ENCODE measurements at places on chromosomes 4 and X. TPM values are rescaled to one million over a fixed set of nuclear protein-coding genes. Genes with fewer than 3 reads are reported as not detected.

The FGF5 gene
- not detected for total RNA-seq

- no peaks in the 10 kb centered on the region for H3K27me3 ChIP-seq
- H3K4me3 ChIP-seq = no peak overlapping the region
- DNase-seq = no peak
- H3K4me1 ChIP-seq = no peaks in the 10 kb centered on the region
Observed at GRCh38 chr4:45317276-45317675, 590.9 kb upstream of the GNPDA2 start.

DNA sequence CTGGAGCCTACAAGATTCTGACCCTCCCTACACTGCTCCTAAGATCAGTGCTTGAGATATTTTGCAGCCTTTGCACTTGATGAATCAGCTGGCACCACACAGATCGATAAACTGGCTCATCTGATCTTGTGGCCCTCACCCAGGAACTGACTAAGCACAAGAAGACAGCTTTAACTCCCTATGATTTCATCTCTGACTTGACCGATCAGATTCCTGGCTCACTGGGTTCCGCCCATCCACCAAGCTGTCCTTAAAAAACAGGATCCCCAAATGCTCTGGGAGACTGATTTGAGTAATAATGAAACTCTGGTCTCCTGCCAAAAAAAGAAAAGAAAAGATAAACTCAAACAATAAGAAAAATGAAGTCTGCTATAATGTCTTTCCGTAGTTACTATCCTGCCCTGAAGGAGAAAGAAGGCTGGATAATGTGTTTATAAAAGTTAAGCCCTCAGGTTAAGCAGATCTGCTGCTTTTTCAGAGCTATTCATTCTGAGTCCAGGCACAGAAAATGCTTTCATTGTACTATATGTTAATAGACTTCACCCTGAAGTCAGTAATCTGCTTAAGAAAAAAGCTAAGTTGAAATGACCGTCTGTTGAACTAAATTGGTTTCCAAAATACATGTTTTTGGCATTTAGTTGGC lies 795.2 kb downstream of the TRIML1 start:
- no peaks in the 10 kb centered on the region for H3K4me1 ChIP-seq
- no peak for DNase-seq
- H3K4me3 ChIP-seq = no peak overlapping the region
- H3K36me3 ChIP-seq = no peaks in the 10 kb centered on the region
- H3K27ac ChIP-seq = no peak overlapping the region

GRCh38 chr4:2617955-2618354 lies 81.5 kb downstream of the FAM193A start:
- no peaks in the 10 kb centered on the region for H3K4me1 ChIP-seq
- DNase-seq = no peak
- no peak overlapping the region for H3K4me3 ChIP-seq
- no peaks in the 10 kb centered on the region for H3K27me3 ChIP-seq
- no peaks in the 10 kb centered on the region for H3K36me3 ChIP-seq
